Peyer's patch (tissue), 4 donors: ENCODE measurements at places on chromosomes 4 and X. TPM values are rescaled to one million over a fixed set of nuclear protein-coding genes. Genes with fewer than 3 reads are reported as not detected.

The BMPR1B gene
- not detected for total RNA-seq

DNA sequence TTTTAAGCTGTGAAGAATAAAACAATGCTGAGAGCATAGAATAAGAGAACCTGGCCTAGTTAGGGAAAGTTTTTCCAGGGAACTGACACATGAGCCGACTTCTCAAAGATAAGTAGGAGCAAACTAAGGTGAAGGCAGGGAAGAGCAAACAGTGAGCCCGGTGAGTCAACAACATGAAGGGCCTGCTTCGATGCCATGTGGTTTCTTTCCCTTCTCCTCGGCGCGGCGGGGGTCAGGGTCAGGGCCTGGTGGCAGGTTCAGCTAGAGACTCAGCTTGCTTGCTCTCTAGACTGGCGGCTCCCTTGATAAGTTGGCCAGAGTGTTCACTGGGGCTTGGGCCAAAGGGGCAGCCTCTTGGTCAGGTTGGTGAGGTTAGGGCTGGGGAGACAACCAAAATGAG is 81.1 kb downstream of the DLG3 start:
- H3K27me3 ChIP-seq: no peaks in the 10 kb centered on the region
- H3K4me1 ChIP-seq: no peaks in the 10 kb centered on the region
- DNase-seq: no peak
- H3K4me3 ChIP-seq: no peak overlapping the region

DNA sequence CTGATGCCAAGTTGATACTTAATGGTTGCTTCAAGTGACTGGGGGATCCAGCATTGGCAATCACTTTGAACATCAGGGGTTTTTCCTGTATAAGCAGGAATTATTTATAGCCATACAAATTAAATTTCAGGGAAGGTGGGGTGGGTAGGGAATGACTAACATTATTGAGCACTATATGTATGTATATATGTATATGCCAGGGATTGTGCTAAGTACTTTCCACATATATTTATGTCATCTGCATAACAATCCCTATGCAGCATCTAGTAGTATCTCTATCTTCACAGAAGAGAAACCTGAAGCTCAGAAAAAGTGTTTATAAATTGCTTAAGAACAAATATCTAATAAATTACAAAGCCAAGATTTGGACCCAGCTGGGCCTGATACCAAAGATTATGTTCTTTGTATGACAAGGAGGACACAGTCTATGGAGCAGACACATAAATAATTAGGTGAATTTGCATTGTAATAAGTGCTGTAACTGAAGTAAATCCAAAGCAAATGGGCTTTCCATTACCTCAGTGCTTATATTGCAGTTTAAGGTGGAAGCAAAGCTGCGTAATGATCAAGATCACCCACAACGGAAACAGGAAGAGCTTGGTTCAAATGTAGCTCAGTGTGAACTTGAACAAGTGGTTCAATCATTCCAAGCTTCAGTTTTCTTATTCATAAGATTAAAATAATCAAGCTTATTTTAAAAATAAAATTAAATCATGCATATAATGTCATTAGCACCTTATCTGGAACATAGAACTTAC is 18.9 kb upstream of the RASGEF1B start:
- H3K4me3 ChIP-seq: no peak overlapping the region
- no peaks in the 10 kb centered on the region for H3K36me3 ChIP-seq
- no peaks in the 10 kb centered on the region for H3K27me3 ChIP-seq
- peaks cover 6% of the 10 kb centered on the region for H3K4me1 ChIP-seq
- no peak overlapping the region for H3K27ac ChIP-seq
- no peak for DNase-seq

DNA sequence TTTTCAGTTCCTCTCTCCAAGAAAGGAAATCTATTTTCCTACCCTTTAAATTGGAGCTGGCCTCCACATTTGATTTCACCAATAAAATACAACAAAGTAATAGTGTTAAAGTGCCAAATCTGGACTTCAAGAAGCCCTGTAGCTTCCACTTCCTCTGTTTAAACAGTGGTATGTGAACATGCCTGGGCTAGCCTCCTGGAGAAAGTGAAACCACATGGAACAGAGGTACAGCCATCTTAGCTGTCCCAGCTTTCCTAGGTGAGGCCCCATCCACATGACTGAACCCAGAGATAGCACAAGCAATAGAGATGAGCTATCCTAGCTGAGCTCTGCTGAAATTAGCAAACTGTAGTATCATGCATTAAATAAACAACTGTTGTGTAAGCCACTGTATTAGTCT is 131.8 kb upstream of the VCX start:
- no peak for DNase-seq
- no peaks in the 10 kb centered on the region for H3K27me3 ChIP-seq
- no peaks in the 10 kb centered on the region for H3K36me3 ChIP-seq
- H3K4me1 ChIP-seq: no peaks in the 10 kb centered on the region

- H3K4me1 ChIP-seq: no peaks in the 10 kb centered on the region
- no peak overlapping the region for H3K27ac ChIP-seq
- no peak for DNase-seq
- no peaks in the 10 kb centered on the region for H3K27me3 ChIP-seq
- H3K4me3 ChIP-seq: no peak overlapping the region
Measured at GRCh38 chr4:3019145-3019846, 55.0 kb downstream of the HTT-AS start.

DNA sequence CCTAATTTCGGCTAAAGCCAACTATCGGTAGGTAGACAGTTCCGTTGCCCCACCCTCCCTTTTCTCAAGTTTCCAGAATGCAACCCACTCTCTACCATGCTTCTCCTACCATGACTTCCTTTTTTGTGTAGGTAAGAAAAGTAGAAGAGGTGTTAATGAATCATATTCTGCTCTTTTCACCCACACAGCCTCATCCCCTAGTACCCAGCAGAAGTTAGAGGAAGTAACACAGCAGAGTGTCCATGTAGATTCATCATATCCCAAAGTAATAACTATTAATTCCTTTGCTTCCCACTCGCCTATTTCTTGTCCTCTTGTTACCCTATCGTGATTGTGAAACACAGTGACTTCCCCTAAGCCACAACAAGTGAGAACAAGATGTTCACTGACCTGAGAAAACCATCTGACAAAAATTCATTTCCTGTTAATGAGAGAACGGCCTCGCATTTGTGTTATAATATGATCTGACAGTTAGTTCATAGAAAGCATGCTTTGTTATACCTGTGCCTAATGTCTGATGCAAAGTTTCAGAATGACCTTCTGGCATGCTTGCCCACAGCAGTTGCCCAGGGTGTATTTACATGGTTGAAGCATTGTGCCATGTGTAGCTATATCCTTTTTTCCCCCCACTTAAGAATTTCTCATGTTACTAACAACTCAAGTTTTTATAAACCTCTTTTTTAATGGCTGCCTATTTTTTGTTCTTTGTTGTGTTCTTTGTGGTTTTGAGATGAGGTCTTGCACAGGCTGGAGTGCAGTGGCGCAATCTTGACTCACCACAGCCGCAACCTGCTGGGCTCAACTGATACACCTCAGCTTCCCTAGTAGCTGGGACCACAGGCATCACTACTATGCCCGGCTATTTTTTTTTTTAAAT is 185.6 kb downstream of the RAP1GDS1 start:
- peak overlapping the region; percentile 71 for H3K27ac ChIP-seq
- no peaks in the 10 kb centered on the region for H3K36me3 ChIP-seq
- DNase-seq: peak; percentile 50
- H3K4me3 ChIP-seq: no peak overlapping the region
- H3K4me1 ChIP-seq: peaks cover 28% of the 10 kb centered on the region
- no peaks in the 10 kb centered on the region for H3K27me3 ChIP-seq
